Astrocyte (in vitro differentiated cells and primary cell): ENCODE measurements at places on chromosomes 1 and 21. TPM values are rescaled to one million over a fixed set of nuclear protein-coding genes. Genes with fewer than 3 reads are reported as not detected.

Gene DYNLT4
- total RNA-seq = 0.50 and 0.53 TPM in 2 replicates

Gene AGT
- 1.2 and 3.0 TPM in 2 replicates for total RNA-seq

Gene RAB3B
- 40.0 and 49.2 TPM in 2 replicates for total RNA-seq

Gene MTR
- total RNA-seq = 35.8 and 38.7 TPM in 2 replicates

Gene DENND2D
- total RNA-seq = 0.18 TPM in 1 of 2 replicates, not detected in the other

Gene FCRL5
- not detected in 2 replicates for total RNA-seq

Gene GRHL3
- 2.6 and 6.9 TPM in 2 replicates for total RNA-seq

- DNase-seq = no peak
- H3K4me1 ChIP-seq = no peaks in the 10 kb centered on the region
- no peak overlapping the region for H3K4me3 ChIP-seq
- H3K36me3 ChIP-seq = no peaks in the 10 kb centered on the region
- no peak overlapping the region for H3K27ac ChIP-seq
These were observed 918.4 kb upstream of the ADAMTS5 start for GRCh38 chr21:27885296-27885711.

- no peak for DNase-seq
- H3K27me3 ChIP-seq = no peaks in the 10 kb centered on the region
- H3K36me3 ChIP-seq = no peaks in the 10 kb centered on the region
- H3K4me1 ChIP-seq = peaks cover 25% of the 10 kb centered on the region
- H3K27ac ChIP-seq = no peak overlapping the region
These were observed 44.8 kb upstream of the ARHGAP29 start for GRCh38 chr1:94282143-94282711.

- peaks cover 23% of the 10 kb centered on the region for H3K27me3 ChIP-seq
- H3K27ac ChIP-seq = no peak overlapping the region
- no peaks in the 10 kb centered on the region for H3K36me3 ChIP-seq
- DNase-seq = no peak
- no peak overlapping the region for H3K4me3 ChIP-seq
- H3K4me1 ChIP-seq = no peaks in the 10 kb centered on the region
These were observed 10.6 kb downstream of the PDE9A start for GRCh38 chr21:42663860-42664535.

DNA sequence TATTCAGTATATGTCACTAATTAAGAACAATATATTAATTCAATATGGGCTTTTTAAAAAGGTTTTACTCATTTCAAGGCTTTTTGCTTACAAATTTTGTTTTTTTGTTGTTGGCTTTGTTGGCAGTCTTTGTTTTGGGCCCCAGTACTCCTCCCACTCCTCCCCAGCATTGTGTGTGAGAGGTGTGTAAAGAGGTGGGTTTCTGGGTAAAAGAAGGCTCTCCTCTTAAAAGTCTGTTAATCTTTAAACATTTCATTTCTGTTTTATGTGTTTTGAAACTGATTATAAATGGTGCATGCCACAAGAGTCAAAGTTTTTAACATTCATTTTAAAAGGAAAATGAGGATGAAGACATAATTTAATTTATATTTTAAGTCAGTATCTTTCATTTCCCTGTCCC is 79.6 kb downstream of the SASS6 start:
- DNase-seq = no peak
- H3K4me1 ChIP-seq = no peaks in the 10 kb centered on the region
- H3K27me3 ChIP-seq = no peaks in the 10 kb centered on the region

GRCh38 chr1:93814059-93814794 is 64.8 kb downstream of the DNTTIP2 start:
- H3K27me3 ChIP-seq = no peaks in the 10 kb centered on the region
- peaks cover 44% of the 10 kb centered on the region for H3K4me1 ChIP-seq
- no peaks in the 10 kb centered on the region for H3K36me3 ChIP-seq
- no peak overlapping the region for H3K4me3 ChIP-seq

GRCh38 chr1:16125088-16125470 is 30.8 kb downstream of the EPHA2 start:
- no peak overlapping the region for H3K4me3 ChIP-seq
- H3K36me3 ChIP-seq = peaks cover 43% of the 10 kb centered on the region
- H3K27me3 ChIP-seq = no peaks in the 10 kb centered on the region
- no peak overlapping the region for H3K27ac ChIP-seq
- H3K4me1 ChIP-seq = peaks cover 13% of the 10 kb centered on the region
- no peak for DNase-seq

- H3K4me3 ChIP-seq = no peak overlapping the region
- H3K36me3 ChIP-seq = no peaks in the 10 kb centered on the region
- no peak for DNase-seq
- H3K4me1 ChIP-seq = no peaks in the 10 kb centered on the region
- H3K27ac ChIP-seq = no peak overlapping the region
These were observed 15.4 kb downstream of the RALGPS2 start for GRCh38 chr1:178740491-178740890.

- no peaks in the 10 kb centered on the region for H3K36me3 ChIP-seq
- H3K4me3 ChIP-seq = no peak overlapping the region
- DNase-seq = peak; percentile 27
These were observed 14.2 kb upstream of the KANK4 start for GRCh38 chr1:62333441-62333840.

- no peaks in the 10 kb centered on the region for H3K36me3 ChIP-seq
- H3K4me1 ChIP-seq = no peaks in the 10 kb centered on the region
- no peak overlapping the region for H3K4me3 ChIP-seq
- H3K27me3 ChIP-seq = no peaks in the 10 kb centered on the region
These were observed 22.7 kb downstream of the CD55 start for GRCh38 chr1:207344221-207344620.

DNA sequence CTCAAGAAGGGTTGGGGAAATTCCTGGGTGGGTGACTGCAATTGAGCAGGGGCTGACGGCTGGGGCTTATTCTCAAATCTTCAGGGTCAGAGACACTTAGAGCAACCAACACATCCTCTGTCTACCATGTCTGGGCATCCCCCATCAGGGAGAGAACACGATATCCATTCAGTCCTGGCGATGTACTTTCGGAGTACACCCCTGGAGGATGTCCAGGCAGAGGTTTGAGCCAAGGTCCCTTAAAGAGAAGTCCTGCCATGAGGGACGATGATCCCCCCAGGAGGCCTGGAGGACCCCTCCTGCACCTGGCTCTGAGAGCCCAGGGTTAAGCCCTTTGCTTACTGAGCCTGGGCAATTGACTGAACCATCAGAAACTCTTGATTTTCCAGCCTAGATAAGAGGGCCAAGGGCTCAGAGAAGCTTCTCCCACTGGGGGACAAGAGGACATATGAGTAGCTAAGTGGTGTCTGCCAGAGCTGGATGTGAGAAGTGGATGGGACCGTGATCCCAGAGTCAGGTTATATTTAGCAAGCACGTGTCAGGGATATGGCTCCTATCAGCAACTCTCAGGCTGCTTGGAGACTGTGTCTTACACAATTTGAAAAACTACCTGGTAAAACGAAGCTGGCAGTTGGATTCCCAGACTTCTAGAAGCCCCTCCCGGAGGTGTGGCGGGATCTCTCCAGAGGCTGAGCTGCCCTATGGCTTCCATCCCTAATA is 253.3 kb upstream of the VAMP3 start:
- H3K27ac ChIP-seq = no peak overlapping the region
- DNase-seq = no peak
- no peaks in the 10 kb centered on the region for H3K4me1 ChIP-seq
- no peaks in the 10 kb centered on the region for H3K27me3 ChIP-seq
- no peaks in the 10 kb centered on the region for H3K36me3 ChIP-seq

GRCh38 chr1:182255494-182255893 is 136.1 kb downstream of the GLUL start:
- H3K27me3 ChIP-seq = no peaks in the 10 kb centered on the region
- H3K36me3 ChIP-seq = no peaks in the 10 kb centered on the region
- H3K4me3 ChIP-seq = no peak overlapping the region
- H3K4me1 ChIP-seq = no peaks in the 10 kb centered on the region

DNA sequence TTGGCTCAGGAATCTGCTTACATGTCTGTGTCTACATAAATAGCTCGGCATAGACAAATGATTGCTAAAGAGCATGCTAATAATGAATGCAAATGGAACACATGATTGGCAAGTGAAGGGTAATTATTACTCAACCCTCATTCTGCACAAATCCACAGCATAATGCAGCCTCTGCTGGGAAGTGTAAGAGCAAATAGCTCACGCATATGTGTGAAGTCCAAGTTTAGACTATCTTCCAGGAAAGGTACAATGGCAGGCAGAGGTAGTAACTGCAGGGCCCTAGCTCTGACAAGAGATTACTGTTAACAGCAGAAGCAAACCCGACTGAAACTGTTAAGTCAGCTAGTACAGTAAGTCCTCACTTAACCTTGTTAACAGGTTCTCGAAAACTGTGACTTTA is 7.0 kb upstream of the IL6R start:
- H3K27ac ChIP-seq = no peak overlapping the region
- peaks cover under 1% of the 10 kb centered on the region for H3K27me3 ChIP-seq
- H3K36me3 ChIP-seq = no peaks in the 10 kb centered on the region
- DNase-seq = no peak
- H3K4me3 ChIP-seq = no peak overlapping the region

GRCh38 chr1:64246294-64246917 is 43.0 kb downstream of the UBE2U start:
- no peak overlapping the region for H3K4me3 ChIP-seq
- H3K27ac ChIP-seq = no peak overlapping the region
- no peaks in the 10 kb centered on the region for H3K36me3 ChIP-seq
- H3K4me1 ChIP-seq = peaks cover 5% of the 10 kb centered on the region
- H3K27me3 ChIP-seq = no peaks in the 10 kb centered on the region
- DNase-seq = peak; percentile 15

DNA sequence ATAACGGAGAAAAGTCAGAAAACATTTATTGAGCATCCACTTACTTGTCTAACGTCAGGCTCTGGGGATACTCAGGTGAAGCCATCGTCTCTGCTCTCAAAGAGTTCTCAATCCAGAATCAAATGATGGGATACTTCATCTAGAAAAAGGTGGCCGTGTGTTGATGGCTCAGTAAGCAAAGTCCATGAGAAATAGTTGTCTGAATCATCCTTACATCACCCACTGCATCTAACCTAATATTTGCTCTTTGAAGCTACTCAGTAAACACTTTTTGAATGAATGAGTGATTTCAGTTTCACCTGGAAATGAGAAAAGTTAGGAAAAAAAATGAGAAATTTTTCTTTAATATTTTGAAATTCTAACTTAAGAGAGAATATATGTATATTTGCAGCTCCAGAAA is 155.3 kb upstream of the PKN2 start:
- DNase-seq = no peak
- no peak overlapping the region for H3K27ac ChIP-seq
- no peaks in the 10 kb centered on the region for H3K36me3 ChIP-seq

- no peak overlapping the region for H3K4me3 ChIP-seq
- no peak overlapping the region for H3K27ac ChIP-seq
- H3K36me3 ChIP-seq = no peaks in the 10 kb centered on the region
- H3K4me1 ChIP-seq = no peaks in the 10 kb centered on the region
- no peaks in the 10 kb centered on the region for H3K27me3 ChIP-seq
- no peak for DNase-seq
These were observed 71.1 kb upstream of the FGGY start for GRCh38 chr1:59225594-59226316.

DNA sequence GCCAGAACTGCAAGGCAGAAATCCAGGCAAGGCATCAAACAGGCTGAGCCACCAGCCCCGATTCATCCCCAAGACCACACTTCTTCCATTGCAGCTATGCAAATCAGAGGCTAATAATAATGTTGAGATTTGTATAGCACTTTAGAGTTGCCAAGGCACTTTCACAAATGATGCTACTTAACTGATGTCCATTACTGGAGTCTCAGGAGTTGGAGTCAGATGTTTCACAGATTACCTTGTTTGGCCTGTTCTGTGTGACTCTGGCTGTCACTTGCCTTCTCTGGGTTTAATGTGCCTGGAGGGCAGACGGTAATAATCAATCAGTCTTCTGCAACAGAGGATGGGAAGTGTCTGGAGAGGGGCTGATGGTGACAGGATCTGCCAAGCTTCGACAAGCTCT is 40.8 kb upstream of the MPZL1 start:
- peaks cover 6% of the 10 kb centered on the region for H3K27me3 ChIP-seq
- peaks cover 5% of the 10 kb centered on the region for H3K4me1 ChIP-seq
- no peak overlapping the region for H3K4me3 ChIP-seq
- no peaks in the 10 kb centered on the region for H3K36me3 ChIP-seq
- no peak overlapping the region for H3K27ac ChIP-seq
